ENCODE measurements at places on chromosomes 7 and 10. TPM values are rescaled to one million over a fixed set of nuclear protein-coding genes. Genes with fewer than 3 reads are reported as not detected.

Gene AGR3
- total RNA-seq: not detected

Gene OPTN
- 178 TPM for total RNA-seq

DNA sequence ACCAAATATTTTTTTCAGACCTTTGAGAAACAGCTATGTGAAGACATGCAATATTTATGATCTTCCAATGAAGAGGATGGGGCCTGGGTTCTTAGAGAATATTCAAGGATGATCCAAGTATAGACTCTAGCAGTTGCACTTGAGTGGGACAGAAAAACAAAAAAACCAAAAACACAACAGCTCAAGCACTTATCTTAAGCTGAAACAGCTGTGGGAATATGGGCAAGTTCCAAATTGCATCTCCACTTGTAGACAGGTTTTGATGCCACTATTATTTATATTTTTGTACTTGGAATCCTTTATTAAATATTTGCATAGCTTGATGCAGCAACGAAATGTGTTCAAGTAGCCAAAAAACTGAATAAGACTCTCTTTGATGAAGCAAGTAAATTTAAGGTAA, 2.2 kb upstream of the PDK4 start:
- no peak for DNase-seq

- DNase-seq: no peak
Measured at GRCh38 chr7:123715198-123715597, 33.6 kb downstream of the WASL start.

- DNase-seq: no peak
Measured at GRCh38 chr7:42932811-42933591, 825 bp downstream of the MRPL32 start.

Gene C10orf143
- total RNA-seq: 5.1 TPM

GRCh38 chr7:107167483-107168232, 1.1 kb upstream of the HBP1 start:
- peak; percentile 59 for DNase-seq

GRCh38 chr7:29032146-29032545, 74.0 kb upstream of the TRIL start:
- DNase-seq: no peak

Gene FAM25A
- total RNA-seq: not detected

DNA sequence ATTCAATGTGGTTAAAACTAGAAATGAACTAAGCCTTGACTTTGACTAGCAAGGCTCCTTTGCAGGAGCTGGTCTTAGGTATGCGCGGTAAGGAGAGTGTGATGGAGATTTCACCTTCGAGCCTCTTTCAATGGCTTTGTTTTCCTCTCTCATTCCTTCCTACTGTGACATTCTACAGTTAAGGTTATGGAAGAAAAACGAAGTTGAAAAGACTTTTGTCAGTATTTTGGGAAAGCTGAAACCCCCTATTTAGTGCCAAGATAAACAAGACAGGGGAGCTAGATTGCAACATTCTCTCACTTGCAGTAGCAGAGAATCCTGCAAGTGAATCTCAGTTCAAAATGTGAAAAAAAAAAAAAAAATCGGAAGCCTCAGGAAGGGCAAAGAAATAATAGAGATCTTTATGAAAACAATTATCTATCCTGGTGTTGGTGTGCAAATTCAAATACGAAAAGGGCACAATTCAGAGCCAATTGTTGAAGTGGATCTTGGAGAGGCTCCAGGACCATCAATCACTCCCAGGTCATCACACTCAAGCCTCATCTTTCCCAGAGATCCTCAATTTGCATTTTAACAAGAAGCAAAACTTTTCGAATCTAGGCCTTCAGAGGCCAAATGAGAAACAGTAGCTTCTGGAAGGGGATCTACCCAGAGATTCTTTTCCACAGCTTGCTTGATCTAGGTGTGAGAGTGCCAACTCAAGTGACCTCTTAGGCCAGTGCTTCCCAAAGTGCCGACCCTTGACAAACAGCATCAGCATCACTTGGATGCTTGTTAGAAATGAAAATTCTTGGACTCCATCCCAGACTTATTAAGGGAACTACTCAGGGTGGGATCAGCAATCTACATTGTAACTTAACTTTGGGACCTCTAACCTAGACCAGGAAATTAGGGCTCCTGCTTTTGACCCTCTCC, 163.8 kb downstream of the INHBA start:
- DNase-seq: no peak

DNA sequence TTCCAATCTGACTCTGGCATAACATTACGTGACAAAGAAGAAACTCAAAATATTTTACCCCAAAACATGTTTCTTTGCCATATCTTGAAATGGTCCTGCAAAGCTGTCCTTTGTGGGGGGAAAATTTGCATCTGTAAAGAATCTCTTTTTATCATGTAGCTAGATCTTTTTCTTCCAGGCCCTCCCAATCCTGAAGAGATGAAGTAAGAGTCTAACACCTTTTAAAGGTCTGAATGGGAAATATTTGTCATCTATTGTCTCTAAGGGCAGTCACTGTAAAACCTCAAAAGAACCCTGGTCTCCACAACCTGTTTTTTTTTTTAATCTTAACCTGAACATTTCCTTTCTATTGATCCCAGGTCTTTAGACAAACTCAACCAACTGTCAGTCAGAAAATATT, 8.6 kb downstream of the OR2AE1 start:
- DNase-seq: no peak

Gene CALHM1
- not detected for total RNA-seq

- no peak for DNase-seq
Measured at GRCh38 chr7:31935124-31936054, 134.8 kb downstream of the PDE1C start.

- DNase-seq: no peak
Measured at GRCh38 chr7:76247938-76248337, 46.2 kb downstream of the SRRM3 start.

DNA sequence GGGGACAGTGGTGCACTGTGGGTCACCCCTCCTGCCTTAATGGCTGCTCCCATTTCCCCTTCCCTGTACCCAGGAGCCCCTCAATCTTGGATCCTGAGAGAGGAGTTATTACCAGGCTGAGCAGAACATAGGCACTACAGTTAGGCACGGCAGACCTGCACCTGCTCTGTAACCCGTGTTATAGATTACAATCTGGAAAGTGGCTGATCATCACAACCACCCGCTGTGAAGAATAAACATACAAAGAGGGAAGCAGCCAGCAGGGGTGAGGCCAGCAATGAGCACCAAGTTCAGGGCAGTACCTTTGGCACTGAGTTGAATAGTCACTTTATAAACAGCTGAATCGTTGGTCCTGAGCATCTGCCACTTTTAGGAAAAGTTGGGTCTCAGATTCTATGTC, 1.7 kb downstream of the CDHR1 start:
- DNase-seq: no peak

- DNase-seq: no peak
Measured at GRCh38 chr7:132609222-132609621, 33.0 kb upstream of the PLXNA4 start.

GRCh38 chr7:155181768-155182167, 111.6 kb downstream of the HTR5A start:
- no peak for DNase-seq

DNA sequence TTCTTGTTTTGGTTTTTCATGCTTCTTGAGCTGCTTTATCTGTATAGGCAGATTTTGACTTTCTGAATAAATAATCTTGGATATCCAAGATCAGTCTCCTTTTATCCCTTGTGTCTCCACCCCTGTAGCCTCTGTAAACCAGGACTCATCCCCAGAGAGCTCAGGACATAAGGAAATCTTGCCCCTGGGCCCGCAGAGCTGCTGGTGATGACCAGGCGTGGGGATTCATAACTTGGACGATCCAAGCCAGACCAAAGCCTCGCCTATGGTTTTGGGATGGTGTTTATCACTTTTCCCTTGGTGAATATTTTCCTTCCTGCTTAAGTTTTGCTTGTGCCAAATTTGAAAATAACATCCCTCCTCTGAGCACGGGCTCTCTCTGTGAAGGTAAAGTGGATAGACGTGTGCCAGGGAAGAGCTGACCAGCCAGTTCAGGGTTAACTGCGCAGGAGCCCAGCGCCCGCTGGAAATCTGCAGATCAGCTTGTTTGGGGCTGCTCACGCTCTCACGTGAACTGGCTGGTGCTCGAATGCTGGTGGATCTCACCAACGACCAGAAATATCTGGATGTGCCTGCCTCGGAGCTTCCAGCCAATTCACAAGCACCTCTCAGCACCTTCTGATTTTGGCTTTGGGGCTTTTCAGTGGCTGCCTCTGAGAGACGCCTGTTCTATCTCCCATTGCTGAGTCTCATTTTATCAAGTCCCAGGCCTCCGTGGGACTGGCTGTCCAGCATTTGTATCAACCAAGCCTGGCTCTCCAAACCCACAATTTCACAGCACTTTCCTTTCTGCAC, 132.1 kb upstream of the BTBD16 start:
- no peak for DNase-seq

GRCh38 chr7:24152356-24152755, 131.6 kb upstream of the NPY start:
- DNase-seq: no peak

GRCh38 chr7:101487105-101487458, 124.4 kb downstream of the COL26A1 start:
- no peak for DNase-seq

DNA sequence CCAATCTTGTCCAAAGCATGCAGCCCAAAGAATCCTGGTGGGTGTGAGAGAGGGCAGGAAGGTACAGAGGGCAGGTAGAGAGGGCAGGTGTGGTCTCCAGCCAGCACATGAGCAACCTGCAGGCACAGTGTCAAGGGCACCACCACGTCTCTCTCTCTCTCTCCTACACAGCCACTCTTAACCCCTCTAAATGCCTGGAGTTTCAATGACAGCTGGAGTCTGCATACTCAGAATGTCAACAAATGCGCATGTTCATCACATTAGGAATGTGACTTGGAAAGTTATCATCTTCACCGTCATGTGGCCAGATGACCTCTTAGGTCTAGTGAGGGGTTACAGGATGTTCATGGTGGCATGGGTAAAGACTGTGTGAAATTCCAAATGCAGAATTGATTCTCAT, 456.8 kb downstream of the SORCS1 start:
- no peak for DNase-seq

DNA sequence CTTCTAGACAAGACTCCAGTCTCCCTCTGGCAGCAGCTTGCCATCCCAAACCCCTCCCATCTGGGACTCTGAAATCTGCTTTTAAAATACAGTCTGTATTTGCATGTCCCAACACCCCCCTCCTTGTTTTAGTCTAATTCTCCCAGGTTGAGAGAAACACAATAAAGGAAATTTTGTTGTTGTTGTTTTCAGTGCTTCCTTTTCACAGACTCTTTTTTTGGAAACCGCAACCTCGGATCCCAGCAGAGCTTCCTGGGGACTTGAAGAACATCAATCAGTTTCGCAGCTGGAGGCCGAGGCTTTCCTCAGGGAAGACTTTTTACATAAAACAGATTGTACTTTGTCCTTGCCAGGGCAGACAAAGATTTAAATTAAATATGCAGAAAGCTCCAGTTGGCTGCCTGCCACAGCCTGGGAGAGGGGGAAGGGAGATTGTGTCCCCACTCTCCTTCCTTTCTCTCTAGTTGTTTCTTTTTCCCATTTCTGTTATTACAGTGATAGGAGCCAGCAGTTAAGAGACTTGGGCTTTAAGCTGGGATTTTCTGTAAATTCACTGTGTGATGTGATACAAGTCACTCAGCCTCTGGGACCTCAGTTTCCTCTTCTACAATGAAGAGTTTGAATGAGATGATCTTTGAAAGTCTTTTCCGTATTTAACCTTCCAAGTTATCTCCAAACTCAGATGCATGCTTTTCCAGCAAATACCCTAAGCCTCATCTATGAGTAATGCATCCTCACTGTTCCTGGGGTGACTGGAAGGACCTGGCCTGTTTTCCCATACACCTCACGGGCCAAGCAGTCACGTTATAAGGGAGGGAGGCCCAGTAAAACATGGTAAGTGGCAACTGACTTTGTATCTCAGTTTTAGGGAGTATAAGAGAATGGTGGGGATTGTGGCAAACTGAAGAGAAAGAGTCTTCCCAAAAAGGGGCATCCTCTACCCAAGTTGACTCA, 192.3 kb downstream of the REEP3 start:
- DNase-seq: peak; percentile 84

Gene ELFN1
- 0.73 TPM for total RNA-seq

Gene SLC26A4
- total RNA-seq: 0.18 TPM

DNA sequence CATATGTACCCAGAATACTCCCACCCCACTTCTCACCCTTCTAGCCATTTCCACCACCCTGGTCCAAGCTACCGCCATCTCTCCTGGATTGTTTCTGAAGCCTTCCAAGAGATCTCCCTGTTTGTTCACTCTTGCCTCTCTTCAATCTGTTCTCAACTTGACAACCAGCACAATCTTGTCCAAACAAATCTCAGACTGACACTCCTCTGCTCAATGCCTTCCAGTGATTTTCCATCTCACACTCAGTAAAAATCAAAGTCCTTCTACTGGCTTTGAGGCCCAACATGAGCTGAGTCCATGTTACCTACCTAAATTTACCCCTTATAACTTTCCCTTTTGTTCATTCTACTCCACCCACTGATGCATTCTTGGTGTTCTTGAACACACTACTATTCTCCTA, 33.2 kb upstream of the TMEM140 start:
- no peak for DNase-seq

GRCh38 chr7:108234971-108235450, 104.8 kb upstream of the LAMB4 start:
- no peak for DNase-seq
